H9 (cell line): ENCODE measurements at places on chromosomes 11 and 22. TPM values are rescaled to one million over a fixed set of nuclear protein-coding genes. Genes with fewer than 3 reads are reported as not detected.

The DRICH1 gene
- total RNA-seq: not detected in 2 replicates

- DNase-seq: no peak
These were observed 109.9 kb downstream of the NAV2 start for GRCh38 chr11:19822531-19822930.

DNA sequence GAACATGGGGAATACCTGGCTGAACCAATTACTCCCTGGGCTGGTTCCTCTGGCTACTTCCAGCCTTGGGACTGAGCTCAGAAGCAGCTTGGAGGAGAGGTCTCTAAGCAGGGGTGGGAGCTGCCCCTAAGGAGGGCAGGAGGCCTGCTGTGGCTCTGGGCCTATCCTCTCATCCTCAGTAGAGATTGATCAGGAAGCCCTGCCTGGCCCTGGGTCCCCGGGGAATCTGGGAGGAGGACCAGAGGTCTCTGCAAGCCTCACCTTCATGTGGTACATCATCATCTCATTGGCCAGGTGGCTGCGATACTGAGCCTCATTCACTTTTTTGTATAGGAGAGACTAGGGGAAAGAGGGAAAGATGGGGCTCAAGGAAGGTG is 91.1 kb downstream of the PDE2A start:
- DNase-seq: no peak

- no peak for DNase-seq
These were observed 37.3 kb upstream of the MYO18B start for GRCh38 chr22:25704701-25705100.

DNA sequence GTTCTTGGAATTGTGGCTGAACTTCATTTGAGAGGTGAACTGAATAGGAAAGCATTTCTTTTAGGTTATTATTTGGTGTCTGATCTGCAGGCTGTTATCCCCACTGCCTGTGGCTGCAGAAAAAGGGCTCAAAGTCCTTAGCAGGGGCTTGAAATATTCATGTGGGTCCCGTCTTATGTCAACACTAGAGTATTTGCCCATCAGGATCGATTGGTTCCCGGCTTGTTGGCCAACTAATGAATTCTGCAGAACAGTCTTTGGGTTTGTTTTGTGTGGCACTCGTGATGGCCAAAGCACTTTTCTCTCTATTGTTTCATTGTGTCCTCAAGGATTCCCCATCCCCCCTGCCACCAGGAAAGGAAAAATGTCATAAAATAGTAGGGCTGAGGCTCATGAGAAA is 211.9 kb downstream of the MYO18B start:
- no peak for DNase-seq

DNA sequence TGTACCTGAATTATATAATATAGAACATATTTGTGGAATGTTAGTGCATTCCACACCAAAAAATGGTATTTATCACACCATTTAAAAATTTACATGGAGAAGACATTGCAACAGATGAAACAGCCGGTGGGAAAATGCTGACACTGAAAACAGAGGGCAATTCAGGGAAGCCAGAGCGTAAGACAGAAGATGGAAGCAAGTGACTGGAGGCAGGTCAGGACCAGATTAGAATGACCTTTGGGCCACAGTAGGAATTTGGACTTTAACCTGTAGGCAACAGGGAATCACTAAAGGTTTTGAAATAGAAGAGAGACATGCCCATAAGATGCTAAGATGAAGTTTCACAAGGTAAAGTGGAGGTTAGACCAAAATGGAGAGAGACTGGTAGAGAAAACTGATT is 60.5 kb downstream of the METTL15 start:
- DNase-seq: no peak

- peak; percentile 98 for DNase-seq
These were observed 1.6 kb upstream of the PHLDA2 start for GRCh38 chr11:2930704-2931419.
